ENCODE measurements at places on chromosomes 2 and 18.

DNA sequence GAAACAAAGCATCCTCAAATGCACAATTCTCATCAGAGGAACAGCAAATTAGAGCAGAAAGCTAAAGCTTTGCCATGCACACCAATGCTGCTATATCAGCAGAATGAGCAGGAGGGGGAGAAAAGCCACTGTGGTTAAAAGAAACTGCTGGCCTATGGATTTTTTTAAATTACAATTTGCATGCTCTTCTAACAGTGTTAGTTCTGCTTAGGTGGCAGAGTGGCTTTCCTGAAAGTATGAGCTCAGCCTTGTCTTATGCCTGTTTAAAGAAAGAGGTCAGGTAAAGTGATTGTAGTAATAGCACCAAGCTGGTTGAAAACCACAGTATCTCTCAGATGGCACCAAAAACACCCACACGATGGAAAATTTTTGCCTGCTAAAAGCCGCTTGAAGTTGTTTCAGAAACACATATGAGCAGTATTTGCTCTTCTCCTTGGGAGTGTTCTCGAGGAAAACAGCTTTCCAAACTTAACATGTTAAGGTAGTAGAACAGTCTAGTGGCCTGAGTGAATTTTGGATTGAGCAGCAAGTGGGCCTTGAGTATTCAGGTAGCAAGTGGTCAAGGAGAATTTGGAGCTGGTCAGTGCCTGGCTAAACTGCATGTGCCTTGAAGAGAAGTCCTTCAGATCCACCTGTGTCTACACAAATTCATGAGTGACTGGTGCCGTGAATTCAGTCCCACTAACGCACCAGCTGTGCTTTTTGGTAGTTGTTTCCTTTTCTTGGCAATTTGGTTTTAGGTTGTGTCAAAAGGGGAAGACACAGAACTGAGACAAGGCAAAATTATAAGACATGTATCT lies 19.6 kb upstream of the NDUFV2 start:
- peak; percentile 33 for DNase-seq

DNA sequence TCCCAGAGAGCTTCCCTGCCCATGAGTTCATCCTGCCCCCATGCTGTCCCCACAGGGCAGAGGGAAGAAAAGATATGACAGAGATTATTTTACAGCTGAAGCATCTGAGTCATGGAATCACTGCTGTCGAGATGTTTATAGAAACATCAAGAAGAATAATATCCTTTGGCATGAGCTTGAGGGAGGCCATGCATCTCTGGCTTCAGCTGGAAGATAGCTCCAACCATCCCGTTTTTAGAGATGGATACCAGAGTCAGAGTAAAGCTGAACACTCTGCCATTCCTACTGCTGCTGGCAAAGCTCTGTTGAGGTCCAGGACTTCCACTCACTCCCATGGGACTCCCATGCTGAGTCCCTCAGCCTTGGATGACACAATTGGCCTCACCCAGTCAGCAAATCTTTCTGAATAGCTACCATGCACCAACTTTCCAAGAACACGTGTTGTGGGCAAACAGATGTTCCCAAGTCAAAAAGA lies 167.8 kb downstream of the TTC32 start:
- DNase-seq, result no peak

DNA sequence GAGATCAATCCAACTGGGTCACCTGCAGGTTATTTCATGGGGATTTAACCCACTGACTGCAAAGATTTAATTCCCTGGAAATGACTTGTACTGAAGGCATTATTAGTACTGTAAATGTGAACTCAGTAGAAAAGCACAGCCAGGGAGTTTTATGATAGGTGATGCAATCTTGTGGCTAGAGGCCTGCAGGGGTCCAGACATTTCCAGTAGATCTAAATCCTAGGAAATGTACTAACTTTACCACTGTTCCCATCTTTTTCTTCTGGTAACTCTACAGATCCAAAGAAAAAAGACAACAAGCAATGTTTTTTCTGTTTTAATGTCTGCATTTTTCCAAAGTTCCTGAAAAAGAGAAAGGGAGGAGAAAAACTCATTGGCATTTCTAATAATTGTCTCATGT lies 500.1 kb downstream of the ARHGAP15 start:
- DNase-seq, result no peak

DNA sequence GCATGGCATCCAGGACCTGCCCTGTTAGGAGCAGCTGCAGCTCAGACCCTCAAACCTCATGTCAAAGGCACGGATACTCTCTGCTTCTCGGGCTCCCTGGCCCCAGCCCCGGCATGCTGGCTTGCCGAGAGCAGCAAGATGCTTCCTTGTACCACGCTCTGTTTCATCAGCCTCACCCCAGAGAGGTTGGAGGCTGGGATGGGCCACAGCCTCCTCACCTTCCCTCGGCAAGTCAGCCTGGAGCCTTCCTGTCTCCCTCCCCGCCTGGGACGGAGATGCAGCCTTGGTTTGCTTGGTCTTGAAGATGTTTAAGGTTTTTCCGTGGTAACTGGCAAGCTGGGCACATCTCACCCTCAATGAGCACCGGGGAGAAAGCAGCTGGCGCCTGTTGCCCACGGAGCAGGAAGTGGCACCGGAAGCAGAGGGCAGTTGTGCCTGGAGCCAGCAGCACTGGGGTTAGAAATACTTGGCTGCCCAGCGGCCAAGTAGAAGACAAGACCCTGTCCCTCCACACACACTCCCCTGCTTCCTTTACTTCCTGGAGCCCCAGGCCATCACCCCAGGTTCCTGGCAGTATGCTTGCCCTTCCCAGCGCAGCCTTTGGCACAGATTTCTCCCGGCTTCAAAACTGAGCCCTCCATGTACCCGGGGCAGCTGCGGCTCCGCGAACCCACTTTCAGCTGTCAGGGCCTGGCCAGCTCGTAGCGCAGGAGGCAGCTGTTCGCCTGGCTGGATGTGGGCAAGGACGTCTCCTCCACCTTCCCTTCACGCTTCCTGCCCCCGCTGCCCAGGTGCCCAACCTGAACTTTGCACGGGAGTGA lies 17.4 kb downstream of the FBLN7 start:
- peak; percentile 42 for DNase-seq

GRCh38 chr18:67771271-67771670 lies 254.8 kb upstream of the DSEL start:
- no peak for DNase-seq

GRCh38 chr2:223563462-223563861 lies 38.7 kb downstream of the SCG2 start:
- no peak for DNase-seq

DNA sequence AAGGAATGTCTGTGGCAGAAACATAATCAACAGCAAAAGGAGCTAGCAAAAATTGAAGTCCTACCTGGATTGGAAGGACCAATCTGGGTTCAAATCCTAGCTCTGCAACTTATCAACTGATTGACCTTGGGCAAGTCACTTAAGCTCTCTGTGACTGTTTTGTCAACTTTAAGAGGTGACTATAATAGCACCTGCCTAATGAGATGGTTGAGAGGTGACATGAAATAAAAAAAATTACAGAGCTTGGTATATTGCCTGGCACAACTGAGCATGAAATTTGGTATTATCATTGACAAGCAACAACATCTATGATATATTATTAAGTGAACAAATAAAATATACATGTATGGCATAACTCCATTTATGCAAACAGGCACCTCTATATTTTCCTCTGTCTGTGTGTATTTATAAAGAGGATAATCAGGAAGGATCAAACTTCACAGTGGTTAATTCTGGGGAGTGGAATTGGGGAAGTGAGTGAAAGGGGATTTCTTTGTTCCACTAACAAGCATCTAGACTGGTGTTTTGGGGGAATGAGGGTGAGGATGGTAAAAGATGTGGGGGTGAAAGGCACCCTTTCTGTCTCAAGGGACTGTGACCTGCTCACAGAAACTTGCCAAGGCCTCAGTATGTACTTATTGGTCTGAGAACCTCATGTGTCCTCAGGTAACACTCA lies 132.8 kb upstream of the SERTAD2 start:
- DNase-seq, result no peak

GRCh38 chr2:74206180-74206688 lies 7.8 kb downstream of the MTHFD2 start:
- no peak for DNase-seq

DNA sequence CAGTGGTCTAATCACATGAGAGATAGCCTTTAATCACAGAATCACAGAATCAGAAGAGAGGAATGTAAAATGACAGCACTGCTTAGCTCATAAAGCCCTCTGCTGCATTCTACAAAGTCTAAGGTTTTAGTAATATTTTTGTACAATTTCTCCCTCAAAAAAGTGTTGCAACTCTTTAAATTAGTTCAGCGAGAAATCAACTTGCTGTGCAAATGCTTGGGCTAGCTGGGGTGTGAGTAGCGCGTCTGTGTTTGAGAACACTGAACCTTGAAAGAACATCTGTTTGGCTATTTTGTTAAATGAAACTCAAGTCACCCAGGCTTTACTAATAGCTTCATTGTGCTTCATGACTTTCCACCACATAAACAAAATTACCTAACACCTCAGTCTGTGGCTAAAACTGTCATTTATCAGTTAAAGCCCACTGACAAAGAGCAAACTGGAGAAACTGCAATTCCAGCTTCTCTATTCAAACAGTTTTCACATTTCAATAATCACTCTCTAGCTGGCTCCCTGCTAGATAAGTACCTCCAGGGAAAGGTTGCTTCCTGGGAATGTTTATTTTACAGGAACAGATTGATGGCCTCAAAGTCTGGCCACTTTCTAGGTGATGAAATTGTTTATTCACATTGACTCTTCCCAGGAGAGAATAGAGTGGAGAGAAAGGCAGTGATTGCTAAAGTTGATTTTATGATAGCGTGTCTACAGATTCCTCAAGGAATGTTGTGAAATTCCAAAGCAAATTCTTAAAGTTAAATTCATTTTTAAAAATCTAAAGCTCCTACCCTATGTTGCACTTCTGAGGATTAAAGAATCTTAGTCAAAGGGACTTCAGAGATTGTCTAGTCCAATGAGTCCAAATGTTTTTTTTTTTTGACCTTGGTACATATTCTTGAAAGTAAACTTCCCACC lies 36.0 kb upstream of the STAT1 start:
- DNase-seq, result no peak

DNA sequence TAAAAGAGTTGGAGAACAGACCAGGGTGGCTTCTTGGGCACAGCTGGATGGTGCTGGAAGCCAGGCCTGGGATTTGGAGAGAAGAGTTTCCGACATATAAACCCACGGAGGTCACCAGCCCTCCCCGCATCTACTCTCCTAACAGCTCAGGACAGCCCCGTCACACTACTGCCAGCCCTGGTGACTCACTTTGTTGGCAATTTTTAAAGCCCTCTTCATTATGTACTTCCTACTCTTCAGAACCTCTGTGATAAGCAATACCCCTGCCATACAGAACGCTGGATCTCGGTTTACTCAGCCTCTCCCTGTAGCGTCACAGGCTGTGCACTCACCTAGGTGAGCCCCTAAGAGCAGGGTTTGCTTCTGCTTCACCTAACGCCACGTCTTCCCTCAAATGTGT lies 48.1 kb downstream of the ID2 start:
- no peak for DNase-seq

GRCh38 chr18:22490429-22490846 lies 72.7 kb upstream of the CTAGE1 start:
- DNase-seq, result no peak

DNA sequence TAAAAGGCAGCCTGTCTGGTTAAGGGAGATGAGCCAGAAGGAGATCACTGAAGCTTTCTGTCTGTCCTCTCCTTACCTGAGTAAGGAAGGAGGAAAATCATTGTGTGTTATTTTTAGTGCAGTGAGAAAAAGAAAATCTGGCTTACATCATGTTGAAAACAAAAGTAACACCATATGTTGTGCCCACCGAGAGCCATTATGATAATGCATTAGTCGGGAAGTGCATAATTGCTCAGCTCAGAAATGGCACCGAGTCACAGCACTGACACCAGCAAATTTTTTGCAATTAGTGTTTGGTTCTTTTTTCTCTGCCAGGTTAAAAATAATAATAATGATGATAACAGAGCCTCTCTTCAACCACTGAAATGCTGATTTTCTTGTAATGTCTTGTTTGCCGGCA lies 46.6 kb downstream of the HNMT start:
- no peak for DNase-seq

Measured in activated naive CD4-positive, alpha-beta T cell treated with anti-CD3 and anti-CD28 coated beads, Interleukin-2, amount 50 U/mL, for 16 hours (primary cell).